ENCODE measurements at places on chromosomes 5 and 9.

DNA sequence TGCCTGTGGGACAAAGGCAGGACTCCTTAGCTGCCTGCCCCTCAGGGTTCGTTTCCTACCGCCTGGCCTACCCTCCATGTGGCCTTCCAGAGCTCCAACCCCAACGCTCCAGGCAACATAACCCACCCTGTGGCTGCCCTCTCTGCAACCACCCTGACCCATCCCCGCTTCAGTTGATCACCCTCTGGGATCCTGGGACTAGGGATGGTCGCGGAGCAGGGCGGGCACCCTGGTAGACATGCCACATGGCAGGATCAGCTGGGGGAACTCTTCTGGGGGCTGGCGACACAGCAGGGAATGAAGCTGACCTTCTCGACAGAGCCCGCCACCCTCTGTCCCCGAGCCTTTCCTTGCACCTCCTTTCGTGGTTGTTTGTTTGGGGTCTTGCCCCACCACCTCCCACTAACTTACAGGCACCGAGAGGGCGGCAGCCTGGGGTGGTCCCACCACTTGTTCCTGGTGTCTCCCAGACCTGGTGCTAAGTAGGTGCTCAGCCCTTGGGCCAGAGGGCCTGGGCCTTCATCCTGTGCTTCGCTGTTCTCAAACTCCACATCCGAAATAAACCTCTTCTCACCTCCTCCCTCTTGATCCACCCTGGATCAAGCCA lies 243.1 kb downstream of the PBX3 start:
- DNase-seq, result no peak

- no peak for DNase-seq
These were observed 139.5 kb downstream of the MUSK start for GRCh38 chr9:110807956-110808598.

DNA sequence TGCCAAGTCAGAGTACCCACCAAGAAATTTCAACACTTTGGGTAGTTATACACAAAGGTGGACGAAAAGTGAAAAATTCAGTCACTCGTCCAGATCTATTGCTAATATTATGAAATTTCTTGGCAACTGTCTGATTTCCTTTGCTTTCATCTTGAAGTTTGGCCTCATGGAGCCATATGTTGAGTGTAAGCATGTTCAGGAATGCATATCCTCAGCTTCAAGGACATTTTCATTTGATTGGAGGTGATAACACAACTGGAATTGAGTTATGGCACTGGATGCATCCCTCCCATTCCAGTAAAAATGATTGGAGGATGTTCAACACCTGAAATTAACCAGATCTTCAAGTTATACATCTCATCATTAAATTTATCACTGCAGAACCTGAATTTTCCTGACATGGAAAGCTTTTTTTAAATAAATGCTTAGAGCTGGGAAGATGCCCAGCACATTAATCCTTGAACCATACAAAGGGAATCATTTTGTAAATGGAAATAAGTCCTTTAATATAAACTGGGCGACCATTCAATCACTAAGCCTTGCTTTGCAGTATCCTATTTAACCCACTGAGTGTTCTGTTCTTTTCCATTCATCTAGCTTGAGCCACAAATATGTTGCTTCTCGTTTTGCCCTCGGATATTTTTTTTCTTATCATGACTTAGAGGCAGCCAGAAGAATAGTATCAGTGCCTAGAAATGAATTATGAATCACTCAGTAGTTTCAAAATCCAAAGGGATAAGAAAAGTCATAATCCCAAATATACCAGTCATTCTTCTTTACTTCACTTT lies 273.7 kb upstream of the PIK3R1 start:
- no peak for DNase-seq

DNA sequence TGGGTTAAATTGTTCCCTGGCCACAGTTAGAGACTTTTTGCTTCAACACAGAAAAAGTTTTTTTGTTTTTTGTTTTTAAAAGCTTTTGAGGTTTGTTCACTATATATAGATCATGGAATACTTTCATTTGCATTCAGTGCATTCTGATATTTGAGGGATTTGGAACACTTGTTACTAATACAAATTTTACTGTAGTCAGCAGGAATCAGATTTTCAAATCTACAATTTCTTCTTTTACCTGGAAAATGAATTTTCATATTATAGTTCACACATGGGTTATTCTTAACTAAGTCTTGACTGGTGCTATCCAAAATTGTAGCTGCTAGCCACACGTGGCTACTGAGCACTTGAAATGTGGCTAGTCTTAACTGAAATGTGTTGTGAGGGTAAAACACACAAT lies 142.0 kb downstream of the RMI1 start:
- DNase-seq, result no peak

GRCh38 chr9:137323531-137324331 lies 21.7 kb upstream of the NRARP start:
- DNase-seq, result no peak

- no peak for DNase-seq
These were observed 332.0 kb downstream of the MLLT3 start for GRCh38 chr9:20290257-20290656.

DNA sequence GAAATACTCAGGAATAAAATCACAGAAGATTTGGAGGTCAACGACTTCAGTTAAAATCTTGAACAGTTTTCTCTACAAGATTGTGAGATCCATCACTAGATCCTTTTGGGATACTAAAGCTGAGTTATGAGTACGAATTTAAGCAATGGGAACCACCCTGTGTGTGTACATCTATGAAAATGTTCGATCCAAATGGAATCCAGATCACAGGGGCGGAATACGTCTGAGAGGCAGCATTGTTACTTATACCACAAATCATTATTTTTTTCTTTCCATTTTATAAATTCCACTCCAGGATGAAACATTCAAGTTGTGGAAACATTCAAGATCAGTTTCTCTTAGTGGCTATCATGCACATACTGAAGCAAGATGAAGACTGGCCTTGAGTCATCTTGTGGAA lies 239.3 kb upstream of the PAPPA start:
- DNase-seq, result no peak

DNA sequence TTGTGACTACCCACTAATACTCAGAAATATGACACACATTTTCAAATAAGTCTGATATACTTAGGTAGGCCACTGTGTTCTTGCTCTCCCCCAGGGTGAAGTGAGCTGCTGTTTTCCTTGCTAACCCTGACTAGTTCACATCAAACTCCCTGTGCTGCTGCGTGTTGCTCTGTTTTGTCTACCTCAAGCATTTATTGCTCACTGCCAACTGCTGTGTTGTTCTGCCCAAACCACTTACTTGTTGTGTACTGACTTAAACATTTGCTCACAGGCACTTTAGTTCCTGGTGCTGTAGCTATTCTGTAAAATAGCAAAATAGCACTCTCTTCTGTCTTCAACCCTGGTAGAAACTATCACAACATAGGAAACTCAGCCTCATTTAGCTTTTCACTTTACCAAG lies 255.7 kb downstream of the HCN1 start:
- DNase-seq, result no peak

DNA sequence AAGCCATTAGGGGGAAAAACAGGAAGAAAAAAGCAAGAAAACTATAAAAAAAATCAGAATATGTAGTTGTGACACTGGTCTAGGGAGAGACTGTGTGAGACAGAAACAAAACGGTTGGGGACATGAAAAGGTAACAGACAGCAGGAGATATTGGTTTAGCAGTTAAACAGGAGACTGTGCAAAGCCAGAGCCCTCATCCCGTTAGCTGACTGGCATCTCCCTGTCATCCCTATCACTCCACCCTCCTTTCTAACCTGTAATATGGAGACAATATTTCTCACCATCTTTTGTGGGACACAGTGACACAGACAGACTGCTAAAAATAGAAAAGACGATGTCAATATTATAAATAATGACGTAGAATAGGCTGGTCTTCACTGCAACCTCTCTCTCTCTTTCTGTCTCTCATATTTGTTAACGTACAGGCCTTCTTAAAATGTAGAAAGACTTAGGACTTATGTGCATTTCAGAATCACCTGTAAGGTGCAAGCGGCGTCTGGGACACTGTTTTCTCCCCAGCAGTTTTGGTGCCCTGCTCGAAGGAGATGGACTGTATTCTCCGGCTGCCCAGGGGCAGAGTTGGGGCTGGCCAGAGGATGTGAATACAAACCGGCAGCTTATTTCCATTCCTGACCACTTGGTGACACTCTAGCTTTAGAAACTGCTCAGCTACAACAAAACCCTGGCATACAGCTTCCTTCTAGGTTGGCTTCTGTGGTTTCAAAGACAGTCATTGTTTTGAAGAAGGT lies 190.6 kb downstream of the MAT2B start:
- DNase-seq, result peak; percentile 60

DNA sequence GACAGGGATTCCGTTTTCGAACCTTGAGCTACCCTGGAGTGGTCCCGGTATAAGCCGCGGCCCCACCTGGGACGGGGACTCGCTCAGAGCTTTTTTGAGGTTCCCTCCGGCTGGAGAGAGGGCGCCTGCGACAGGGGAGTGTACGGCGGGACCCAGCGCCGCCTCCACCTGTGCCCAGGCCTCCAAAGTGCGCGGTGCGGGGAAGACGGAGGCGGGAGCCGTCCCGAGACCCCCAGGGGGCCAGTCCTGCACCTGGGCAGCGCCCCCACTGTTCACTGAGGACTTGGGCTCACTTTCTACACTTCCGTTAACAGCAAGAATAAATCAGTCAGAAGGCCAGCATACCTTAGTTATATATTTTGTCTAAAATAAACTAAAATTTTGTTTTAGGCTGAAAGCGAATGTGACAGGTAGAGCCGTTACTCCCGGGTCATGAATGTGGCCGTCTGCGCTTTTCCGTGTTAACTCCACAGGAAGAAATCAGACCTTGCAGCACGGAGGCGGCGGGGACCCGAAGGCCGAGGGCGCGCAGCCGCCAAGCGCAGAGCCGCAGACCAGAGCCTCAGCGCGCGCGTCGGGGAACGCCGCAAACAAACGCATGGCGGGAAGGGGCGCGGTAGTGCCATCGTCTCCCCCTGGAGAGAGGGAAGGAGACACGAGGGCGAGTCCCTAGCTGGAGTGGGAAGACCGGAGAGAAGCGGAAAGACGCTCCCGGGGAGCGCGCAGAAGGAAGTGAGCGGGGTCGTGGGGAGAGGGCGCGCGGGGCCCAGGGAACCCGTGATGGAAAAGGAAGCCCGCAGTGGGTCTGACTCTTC lies 14.1 kb downstream of the TRIM7 start:
- no peak for DNase-seq

GRCh38 chr5:115657881-115658233 lies 32.0 kb upstream of the TMED7 start:
- no peak for DNase-seq

GRCh38 chr9:110602281-110602680 lies 22.7 kb upstream of the SVEP1 start:
- DNase-seq, result no peak

DNA sequence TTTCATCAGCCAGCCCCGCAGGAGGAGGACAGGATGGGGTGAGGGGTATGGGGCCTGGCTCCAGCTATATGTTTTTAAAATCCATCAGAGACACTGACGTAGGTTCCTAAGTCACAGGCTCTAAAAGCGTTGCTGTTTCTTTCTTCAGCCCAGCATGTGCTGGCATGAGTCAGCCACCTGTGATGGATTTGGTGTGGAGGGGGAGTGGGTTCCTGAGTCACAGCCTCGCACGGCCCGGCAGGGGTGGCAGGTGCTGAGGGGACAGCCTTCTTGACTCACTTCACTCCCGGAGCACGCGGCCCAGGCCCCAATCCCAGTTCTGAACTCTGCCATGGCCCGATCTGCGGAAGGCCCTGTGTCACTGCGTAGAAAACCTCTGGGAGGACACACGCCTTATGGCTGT lies 38.8 kb upstream of the RPL26L1 start:
- no peak for DNase-seq
